Trophoblast cell (in vitro differentiated cells and primary cell): ENCODE measurements at places on chromosomes 2 and 18.

- H3K36me3 ChIP-seq = no peaks in the 10 kb centered on the region
- no peak for DNase-seq
- H3K4me3 ChIP-seq = no peak overlapping the region
Observed at GRCh38 chr2:191029280-191029950, 15.4 kb upstream of the STAT1 start.

DNA sequence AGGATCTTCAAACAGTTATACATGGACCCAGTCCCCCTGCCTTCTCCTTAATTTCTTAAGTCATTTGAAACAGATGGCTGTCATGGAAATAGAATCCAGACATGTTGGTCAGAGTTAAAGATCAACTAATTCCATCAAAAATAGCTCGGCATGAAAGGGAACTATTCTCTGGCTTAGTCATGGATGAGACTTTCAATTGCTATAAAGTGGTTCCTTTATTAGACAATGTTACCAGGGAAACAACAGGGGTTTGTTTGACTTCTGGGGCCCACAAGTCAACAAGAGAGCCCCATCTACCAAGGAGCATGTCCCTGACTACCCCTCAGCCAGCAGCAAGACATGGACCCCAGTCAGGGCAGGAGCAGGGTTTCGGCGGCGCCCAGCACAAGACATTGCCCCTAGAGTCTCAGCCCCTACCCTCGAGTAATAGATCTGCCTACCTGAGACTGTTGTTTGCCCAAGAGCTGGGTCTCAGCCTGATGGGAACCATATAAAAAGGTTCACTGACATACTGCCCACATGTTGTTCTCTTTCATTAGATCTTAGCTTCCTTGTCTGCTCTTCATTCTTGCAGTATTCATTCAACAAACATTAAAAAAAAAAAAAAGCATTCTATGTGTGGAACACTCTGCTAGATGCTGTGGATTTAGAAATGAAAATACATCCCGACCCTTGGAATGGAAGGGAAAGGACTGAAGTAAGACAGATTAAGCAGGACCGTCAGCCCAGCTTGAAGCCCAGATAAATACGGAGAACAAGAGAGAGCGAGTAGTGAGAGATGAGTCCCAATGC is 4.6 kb downstream of the TTR start:
- H3K4me3 ChIP-seq = no peak overlapping the region
- no peaks in the 10 kb centered on the region for H3K36me3 ChIP-seq
- H3K27me3 ChIP-seq = no peaks in the 10 kb centered on the region
- DNase-seq = peak; percentile 87
- no peaks in the 10 kb centered on the region for H3K4me1 ChIP-seq

DNA sequence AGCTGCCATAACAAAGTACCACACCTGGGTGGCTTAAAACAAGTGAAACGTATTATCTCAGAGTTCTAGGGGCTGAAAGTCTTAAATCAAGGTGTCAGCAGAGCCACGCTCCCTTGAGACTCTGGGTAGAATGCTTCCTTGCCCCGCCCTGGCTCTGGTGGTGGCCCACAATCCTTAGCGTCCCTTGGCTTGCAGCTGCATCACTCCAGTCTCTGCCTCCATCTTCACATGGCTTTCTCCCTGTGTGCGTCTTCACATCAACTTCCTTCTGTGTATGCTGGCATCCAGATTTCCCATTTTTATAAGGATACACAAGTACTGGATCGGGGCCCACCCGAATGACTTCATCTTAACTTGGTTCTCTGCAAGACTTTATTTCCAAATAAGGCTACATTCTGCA is 62.5 kb downstream of the MRO start:
- H3K36me3 ChIP-seq = no peaks in the 10 kb centered on the region
- no peaks in the 10 kb centered on the region for H3K27me3 ChIP-seq
- no peak for DNase-seq
- no peak overlapping the region for H3K4me3 ChIP-seq

DNA sequence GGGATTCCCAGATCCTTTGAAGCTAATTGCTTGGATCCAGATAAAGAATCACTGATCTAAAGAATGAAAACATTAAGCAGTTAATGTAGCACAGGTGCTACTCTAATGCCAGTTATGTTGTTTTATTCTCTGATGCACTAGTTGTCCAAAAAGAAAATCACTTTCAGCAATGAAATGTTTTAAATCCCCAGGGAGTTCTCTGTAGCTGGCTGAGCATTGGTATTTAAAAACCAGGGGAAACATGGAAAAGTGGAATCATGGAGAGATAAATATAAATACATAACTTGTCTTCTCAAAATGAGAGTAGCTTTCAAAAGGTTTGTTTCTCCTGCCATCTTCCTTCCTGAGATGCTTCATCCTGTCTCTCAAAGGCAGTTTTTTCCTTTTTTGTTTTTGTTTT is 37.7 kb downstream of the CD302 start:
- H3K4me3 ChIP-seq = no peak overlapping the region
- H3K27me3 ChIP-seq = no peaks in the 10 kb centered on the region
- H3K36me3 ChIP-seq = peaks cover 17% of the 10 kb centered on the region
- no peak overlapping the region for H3K27ac ChIP-seq
- no peak for DNase-seq

GRCh38 chr18:10266334-10266590 is 188.2 kb upstream of the APCDD1 start:
- no peak overlapping the region for H3K4me3 ChIP-seq
- no peaks in the 10 kb centered on the region for H3K36me3 ChIP-seq
- no peak for DNase-seq

GRCh38 chr2:24365051-24365450 is 4.7 kb upstream of the ITSN2 start:
- no peaks in the 10 kb centered on the region for H3K36me3 ChIP-seq
- no peak overlapping the region for H3K27ac ChIP-seq

DNA sequence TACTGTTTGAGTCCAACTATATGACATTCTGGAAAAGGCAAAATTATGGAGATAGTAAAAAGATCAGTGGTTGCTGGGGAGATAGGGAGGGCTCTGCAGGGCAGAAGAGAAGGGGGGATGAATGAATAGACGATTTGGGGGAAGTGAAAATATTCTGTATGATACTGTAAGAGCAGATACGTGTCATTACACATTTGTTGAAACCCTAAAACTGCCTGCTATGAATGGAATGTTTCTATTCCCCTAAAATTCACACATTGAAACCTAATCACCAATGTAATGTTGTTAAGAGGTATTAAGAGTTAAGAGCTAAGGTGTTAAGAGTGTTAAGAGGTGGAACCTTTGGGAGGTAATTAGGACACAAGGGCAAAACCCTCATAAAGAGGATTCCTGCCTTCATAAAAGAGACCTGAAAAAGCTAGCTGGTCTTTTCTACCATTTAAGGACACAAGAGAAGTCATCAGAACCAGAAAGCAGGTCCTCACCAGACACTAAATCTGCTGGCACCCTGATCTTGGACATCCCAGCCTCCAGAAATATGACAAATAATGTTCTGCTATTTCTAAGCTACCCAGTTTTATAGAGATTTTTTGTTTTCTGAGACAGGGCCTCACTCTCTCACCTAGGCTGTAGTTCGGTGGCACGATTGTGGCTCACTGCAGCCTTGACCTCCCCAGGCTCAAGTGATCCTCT is 76.2 kb downstream of the ATAD2B start:
- H3K4me1 ChIP-seq = no peaks in the 10 kb centered on the region
- H3K36me3 ChIP-seq = no peaks in the 10 kb centered on the region
- DNase-seq = peak; percentile 3
- no peak overlapping the region for H3K27ac ChIP-seq
- H3K4me3 ChIP-seq = no peak overlapping the region
- no peaks in the 10 kb centered on the region for H3K27me3 ChIP-seq

DNA sequence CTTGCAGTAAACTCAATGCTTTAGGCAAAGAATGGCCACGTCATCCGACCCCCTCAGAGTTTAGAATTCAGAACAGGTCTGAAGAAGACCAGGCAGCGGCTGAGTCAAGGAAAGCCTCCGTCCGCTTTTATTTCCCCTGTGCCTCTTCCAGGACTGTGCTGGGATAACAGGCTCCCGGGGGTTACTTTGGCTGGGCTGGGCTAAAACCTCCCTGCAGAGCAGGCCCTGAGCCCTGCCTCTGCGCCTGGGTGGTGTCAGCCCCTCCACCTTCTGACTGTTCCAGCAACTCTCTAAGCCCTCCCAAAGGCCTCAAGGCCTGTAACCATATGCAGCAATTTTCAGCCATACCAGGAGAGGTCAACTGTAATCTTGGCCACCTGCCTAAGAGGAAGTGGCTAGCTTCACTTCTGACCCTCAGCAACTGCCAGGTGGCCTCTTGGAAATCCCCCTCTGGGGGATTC is 166.5 kb downstream of the RPIA start:
- H3K27me3 ChIP-seq = no peaks in the 10 kb centered on the region
- no peak overlapping the region for H3K27ac ChIP-seq
- peaks cover 3% of the 10 kb centered on the region for H3K4me1 ChIP-seq
- DNase-seq = peak; percentile 64

DNA sequence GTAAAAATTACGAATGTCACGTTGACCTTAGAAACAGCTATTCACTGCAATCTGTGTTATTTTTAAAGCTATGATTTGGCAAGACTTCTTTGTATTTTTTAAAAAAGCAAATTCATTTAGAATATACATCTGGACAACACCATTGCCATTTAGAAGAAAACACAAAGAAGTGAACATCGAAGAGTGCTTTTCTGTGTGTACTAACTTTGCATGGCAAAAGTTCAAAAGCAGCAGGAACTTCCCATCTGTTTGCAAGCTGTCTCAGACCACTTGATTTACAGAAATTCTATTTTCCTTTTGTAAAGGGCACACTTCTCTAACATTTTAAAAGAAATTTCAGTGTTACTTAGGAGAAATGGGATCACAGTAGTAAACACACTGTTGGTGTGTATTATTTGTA is 145.9 kb downstream of the CALCRL start:
- H3K4me1 ChIP-seq = no peaks in the 10 kb centered on the region
- H3K27ac ChIP-seq = no peak overlapping the region
- H3K27me3 ChIP-seq = no peaks in the 10 kb centered on the region
- H3K4me3 ChIP-seq = no peak overlapping the region
- DNase-seq = no peak
- no peaks in the 10 kb centered on the region for H3K36me3 ChIP-seq

GRCh38 chr2:218010140-218010983 is 7.6 kb upstream of the TNS1 start:
- no peak overlapping the region for H3K27ac ChIP-seq
- H3K4me3 ChIP-seq = peak overlapping the region; percentile 50
- no peaks in the 10 kb centered on the region for H3K36me3 ChIP-seq
- peak; percentile 27 for DNase-seq

DNA sequence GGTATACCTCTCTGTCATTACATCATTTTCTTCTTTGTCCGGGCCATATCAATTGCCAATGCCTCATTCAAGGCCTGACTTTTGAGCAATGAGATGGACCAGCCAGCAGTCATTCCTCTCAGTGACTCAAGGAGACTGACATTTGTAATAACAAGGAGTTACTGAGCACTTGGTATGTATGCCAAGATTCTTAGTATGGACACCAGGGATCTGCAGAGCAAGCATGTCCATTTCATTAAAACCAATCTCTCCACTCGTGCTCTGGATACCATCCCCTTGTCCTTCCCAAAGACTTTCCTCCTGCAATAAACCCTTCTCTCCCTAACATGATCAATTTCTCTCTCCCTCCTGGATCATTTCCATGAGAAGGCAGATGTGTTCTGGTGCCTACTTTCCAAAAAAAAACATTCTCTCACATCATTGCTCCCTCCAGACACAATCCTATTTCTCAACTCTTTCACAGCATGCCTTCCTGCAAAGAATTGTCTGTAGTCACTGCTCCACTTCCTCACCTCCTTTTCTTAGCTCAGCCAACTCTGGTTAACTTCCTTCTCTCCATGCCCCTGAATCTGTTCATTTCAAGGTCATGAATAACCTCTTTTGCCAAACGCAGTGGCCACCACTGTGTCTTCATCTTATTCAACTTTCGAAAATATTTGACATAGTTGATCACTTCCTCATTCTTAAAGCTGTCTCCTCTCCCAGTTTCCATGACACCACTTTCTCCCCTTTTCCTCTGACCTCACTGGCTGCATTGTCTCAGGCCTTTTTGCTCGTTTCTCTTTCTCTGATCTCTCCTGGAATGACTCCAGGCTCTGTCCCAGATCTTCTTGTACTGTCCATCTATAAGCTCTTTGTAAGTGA is 102.8 kb upstream of the CYP1B1 start:
- H3K36me3 ChIP-seq = no peaks in the 10 kb centered on the region
- H3K4me1 ChIP-seq = peaks cover 6% of the 10 kb centered on the region
- DNase-seq = peak; percentile 49
- H3K27me3 ChIP-seq = no peaks in the 10 kb centered on the region

DNA sequence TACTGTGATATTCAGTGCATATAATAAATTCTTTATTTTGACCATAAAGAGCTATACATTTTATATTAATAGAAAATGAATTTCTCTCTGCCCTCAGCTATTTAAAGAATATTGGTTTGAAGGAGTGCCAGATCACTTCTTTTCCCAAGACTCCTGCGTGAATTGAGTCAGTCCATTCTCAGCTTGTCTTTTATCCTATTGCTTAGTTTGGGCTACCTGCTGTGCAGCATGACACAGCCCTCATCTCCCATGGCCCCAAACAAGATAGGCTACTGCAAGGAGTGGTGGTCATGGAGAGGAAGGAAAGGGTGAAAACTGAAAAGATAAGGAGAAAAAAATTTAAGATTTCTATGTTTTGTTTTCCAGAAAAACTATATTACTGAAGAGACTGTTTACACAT is 10.1 kb upstream of the FBXO11 start:
- no peaks in the 10 kb centered on the region for H3K27me3 ChIP-seq
- H3K4me1 ChIP-seq = no peaks in the 10 kb centered on the region
- H3K27ac ChIP-seq = no peak overlapping the region
- no peak overlapping the region for H3K4me3 ChIP-seq
- no peak for DNase-seq

DNA sequence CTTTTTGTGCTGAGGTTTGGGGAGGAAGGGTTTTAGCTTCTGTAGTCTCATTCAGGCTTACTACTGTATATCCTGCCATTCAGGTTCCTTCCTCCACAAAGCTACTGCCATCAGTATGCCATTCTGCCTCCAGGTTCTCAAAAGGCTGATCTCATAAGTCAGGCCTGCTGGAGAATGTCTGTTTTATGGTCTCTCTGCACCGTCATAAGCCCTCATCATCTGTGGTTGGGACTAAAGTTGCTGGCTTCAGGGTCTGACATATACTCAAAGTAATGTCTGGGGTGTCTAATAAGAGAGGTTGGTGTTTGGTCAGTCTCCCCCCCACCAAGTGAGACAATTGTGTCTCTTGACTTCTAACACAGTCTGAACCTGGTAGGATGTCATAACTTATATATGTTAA is 36.2 kb upstream of the CCBE1 start:
- peak; percentile 73 for DNase-seq
- no peak overlapping the region for H3K27ac ChIP-seq
- no peak overlapping the region for H3K4me3 ChIP-seq
- H3K36me3 ChIP-seq = no peaks in the 10 kb centered on the region

DNA sequence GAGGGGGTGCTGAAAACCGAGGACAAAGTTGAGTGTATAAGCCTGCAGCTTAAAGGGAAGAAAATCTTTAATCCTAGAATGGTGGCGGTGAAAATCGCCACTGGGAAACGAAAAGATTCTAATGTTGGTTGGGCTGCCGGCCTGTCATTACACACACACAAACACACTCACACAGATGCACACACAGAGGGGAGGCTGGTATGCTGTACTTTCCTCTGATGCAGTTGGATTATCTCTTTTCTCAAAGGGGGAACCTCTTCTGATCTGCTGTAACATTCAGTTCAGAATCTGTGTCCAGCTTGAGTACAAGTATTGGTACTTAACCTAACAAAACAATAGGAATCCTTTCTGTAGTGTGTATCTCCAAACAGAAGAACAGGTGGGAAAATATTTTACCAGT is 39.0 kb downstream of the ANXA4 start:
- H3K36me3 ChIP-seq = no peaks in the 10 kb centered on the region
- no peak overlapping the region for H3K27ac ChIP-seq
- DNase-seq = no peak
- H3K27me3 ChIP-seq = no peaks in the 10 kb centered on the region

- H3K27me3 ChIP-seq = no peaks in the 10 kb centered on the region
- no peaks in the 10 kb centered on the region for H3K36me3 ChIP-seq
- H3K4me1 ChIP-seq = no peaks in the 10 kb centered on the region
- no peak overlapping the region for H3K27ac ChIP-seq
Observed at GRCh38 chr2:16716944-16717343, 51.3 kb upstream of the CYRIA start.
